Progenitor cell of endocrine pancreas (in vitro differentiated cells): ENCODE measurements at places on chromosomes 7 and 10. TPM values are rescaled to one million over a fixed set of nuclear protein-coding genes. Genes with fewer than 3 reads are reported as not detected.
A peak's percentile ranks its signal among the peaks of the same experiment; 100 is the strongest.

Gene IKZF5
- 11.6 and 14.6 TPM in 2 replicates for total RNA-seq

GRCh38 chr7:111900283-111900682, 305.9 kb downstream of the DOCK4 start:
- no peak overlapping the region for H3K4me3 ChIP-seq
- H3K27me3 ChIP-seq: no peaks in the 10 kb centered on the region
- H3K4me1 ChIP-seq: peaks cover 13% of the 10 kb centered on the region
- DNase-seq: no peak
- H3K27ac ChIP-seq: no peak overlapping the region

DNA sequence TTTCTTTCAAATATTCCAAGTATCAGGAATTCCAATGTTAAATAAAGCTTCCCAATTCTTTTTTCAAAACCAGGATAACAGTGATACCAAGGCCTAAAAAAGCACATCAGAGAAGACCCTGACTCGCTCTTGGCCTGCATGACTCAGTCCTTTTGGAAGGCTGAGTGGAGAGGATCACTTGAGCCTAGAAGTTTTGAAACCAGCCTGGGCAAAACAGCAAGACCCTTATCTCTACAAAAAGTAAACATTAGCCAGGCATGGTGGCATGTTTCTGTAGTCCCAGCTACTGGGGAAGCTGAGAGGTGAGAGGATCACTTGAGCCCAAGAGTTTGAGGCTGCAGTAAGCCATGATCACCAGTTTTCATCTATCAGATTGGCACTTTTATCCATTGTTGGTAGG, 18.7 kb downstream of the NFE2L3 start:
- no peak for DNase-seq
- peaks cover 14% of the 10 kb centered on the region for H3K36me3 ChIP-seq
- H3K27ac ChIP-seq: no peak overlapping the region
- no peaks in the 10 kb centered on the region for H3K27me3 ChIP-seq

Gene KLF14
- total RNA-seq: 0.09 and 0.14 TPM in 2 replicates

- DNase-seq: no peak
- peak overlapping the region; percentile 35 for H3K27ac ChIP-seq
- peaks cover 36% of the 10 kb centered on the region for H3K4me1 ChIP-seq
These were observed 37.5 kb downstream of the NT5C2 start for GRCh38 chr10:103155471-103156085.

DNA sequence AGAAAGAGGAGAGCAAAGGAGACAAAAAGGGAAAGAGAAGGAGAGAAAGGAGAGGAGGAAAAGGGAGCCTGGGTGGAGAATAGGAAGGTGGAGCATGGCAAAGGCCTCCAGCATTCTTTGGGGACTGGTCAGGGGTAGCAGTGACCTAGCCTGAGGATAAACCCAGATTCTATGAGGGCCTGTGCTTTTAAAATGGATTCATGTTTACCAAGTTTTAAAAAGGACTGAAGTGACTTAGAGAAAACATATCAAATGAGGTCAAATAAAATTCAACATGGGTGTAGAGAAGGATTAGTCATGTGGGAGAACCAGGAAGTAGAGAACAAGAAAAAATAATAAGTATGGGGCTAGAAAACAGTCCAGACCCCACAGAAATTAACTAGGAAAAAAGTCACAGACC, 20.7 kb downstream of the CREB3L2 start:
- no peaks in the 10 kb centered on the region for H3K27me3 ChIP-seq
- peaks cover 5% of the 10 kb centered on the region for H3K36me3 ChIP-seq
- H3K4me3 ChIP-seq: no peak overlapping the region
- no peak for DNase-seq
- peaks cover 51% of the 10 kb centered on the region for H3K4me1 ChIP-seq

- no peak for DNase-seq
- peaks cover 28% of the 10 kb centered on the region for H3K27me3 ChIP-seq
- no peak overlapping the region for H3K27ac ChIP-seq
- H3K36me3 ChIP-seq: no peaks in the 10 kb centered on the region
- no peak overlapping the region for H3K4me3 ChIP-seq
These were observed 4.8 kb upstream of the CAMK1D start for GRCh38 chr10:12344375-12345110.

DNA sequence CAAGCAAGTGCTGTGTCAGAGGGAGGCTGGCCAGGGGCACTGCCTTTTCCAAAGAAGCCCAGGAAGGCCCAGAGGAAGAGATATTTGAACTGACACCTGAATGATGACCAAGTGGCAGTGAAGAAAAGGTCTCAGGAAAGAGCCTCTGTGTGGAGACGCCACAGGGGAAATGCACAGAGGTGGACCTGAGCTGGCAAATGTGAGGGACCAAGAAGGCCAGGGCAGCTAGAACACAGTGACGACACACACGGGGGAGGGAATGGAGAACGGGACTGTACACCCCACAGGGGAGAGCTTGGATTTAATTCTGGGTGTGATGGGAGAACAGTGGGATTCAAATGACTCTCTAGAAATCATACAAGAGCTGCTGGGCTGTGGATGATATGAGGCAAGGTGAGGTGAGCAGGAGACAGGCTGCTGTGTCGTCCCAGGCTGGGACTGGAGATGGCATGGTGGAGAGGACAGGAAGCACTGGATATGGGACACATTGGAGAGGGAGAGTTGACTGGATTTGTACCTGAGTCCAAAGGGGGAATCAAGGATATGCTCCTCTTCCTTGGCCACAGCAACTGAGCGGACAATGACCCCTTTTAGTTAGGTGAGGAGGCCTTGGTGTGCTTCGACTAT, 84.2 kb upstream of the DDC start:
- H3K4me1 ChIP-seq: peaks cover 7% of the 10 kb centered on the region
- H3K4me3 ChIP-seq: no peak overlapping the region
- peaks cover 23% of the 10 kb centered on the region for H3K36me3 ChIP-seq
- H3K27me3 ChIP-seq: no peaks in the 10 kb centered on the region

DNA sequence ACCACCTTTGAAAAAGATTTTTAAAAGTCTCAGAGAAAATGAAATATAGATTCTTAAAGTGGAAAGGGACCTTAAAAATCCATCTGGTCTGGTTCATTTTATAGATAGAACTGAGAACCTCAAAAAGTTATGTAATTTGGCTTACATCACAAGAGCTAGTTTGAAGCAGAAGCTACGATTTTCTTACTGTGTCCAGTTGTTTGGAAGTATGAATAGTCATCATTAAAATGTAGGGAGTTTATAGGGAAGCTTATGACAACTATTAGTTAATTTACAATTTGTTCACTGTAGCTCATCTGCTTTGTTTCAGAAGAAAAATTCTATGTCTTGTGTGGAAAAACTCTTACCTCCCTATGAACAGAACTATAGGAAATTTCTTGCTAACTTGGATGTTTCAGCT, 26.9 kb downstream of the ZEB1 start:
- no peaks in the 10 kb centered on the region for H3K27me3 ChIP-seq
- H3K27ac ChIP-seq: no peak overlapping the region
- no peaks in the 10 kb centered on the region for H3K36me3 ChIP-seq

- H3K4me1 ChIP-seq: peaks cover 13% of the 10 kb centered on the region
- DNase-seq: no peak
- no peak overlapping the region for H3K27ac ChIP-seq
- H3K36me3 ChIP-seq: no peaks in the 10 kb centered on the region
These were observed 195.0 kb downstream of the GPR37 start for GRCh38 chr7:124570558-124570957.

DNA sequence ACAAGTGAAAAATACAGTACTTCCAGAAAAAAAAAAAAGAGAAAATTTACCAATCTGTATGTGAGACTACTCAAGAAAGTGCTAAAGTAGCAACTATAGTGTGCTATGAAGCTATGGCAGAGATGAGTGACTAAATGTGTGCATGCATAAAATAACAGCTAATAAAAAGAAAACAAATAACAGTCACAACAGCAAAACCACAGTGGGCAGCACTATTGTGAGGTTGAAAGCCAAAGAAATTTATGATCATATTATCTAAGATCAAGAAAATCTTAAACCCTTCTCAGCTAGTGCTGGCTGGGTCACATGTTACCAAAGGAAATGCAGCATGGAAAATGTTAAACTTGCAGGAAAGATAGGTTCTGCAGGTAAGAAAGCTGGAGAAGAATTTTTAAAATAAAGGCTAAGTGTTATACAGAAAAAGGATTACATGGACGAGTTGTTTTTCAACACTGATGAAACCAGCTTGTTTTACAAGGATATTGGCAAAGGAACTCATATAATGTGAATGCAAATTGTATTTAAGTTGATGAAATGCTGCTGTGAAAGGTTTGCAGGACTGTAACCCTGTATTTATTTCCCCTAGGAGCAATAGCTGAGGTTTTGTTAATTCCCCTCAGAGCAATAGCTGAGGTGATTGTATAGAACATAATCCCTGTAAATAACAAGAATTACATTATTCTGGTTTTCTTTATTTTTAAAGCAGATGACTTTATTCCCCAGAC, 15.6 kb upstream of the OR2A5 start:
- H3K4me1 ChIP-seq: peaks cover 8% of the 10 kb centered on the region
- no peak for DNase-seq
- H3K27ac ChIP-seq: no peak overlapping the region
- H3K36me3 ChIP-seq: no peaks in the 10 kb centered on the region
- H3K27me3 ChIP-seq: no peaks in the 10 kb centered on the region
- H3K4me3 ChIP-seq: no peak overlapping the region

Gene FEZF1
- total RNA-seq: not detected in 2 replicates

Gene METTL27
- total RNA-seq: 13.3 and 13.5 TPM in 2 replicates

GRCh38 chr10:84798312-84798711, 469.9 kb downstream of the CCSER2 start:
- DNase-seq: no peak
- H3K4me3 ChIP-seq: no peak overlapping the region
- H3K27ac ChIP-seq: no peak overlapping the region
- H3K27me3 ChIP-seq: peaks cover 7% of the 10 kb centered on the region
- H3K4me1 ChIP-seq: peaks cover 3% of the 10 kb centered on the region
- H3K36me3 ChIP-seq: no peaks in the 10 kb centered on the region

Gene APBB1IP
- 0.24 and 0.38 TPM in 2 replicates for total RNA-seq

DNA sequence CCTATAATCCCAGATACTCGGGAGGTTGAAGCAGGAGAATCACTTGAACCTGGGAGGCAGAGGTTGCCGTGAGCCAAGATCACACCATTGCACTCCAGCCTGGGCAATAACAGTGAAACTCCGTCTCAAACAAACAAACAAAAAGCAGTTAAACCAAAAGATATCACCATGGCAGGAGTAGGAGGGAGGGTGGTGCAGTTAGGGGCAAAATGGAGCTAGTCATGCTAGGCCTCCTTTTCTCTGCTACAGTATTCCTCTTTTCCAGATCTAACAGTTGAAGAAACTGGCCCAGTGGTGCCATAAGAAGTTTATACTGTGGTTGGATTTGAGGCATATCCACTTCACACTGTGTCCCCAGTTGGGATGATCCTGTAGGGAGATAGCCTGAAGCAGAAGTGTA, 261.6 kb downstream of the SKIDA1 start:
- H3K4me1 ChIP-seq: no peaks in the 10 kb centered on the region
- H3K4me3 ChIP-seq: no peak overlapping the region
- H3K36me3 ChIP-seq: no peaks in the 10 kb centered on the region
- H3K27ac ChIP-seq: no peak overlapping the region

Gene CH25H
- not detected in 2 replicates for total RNA-seq

- H3K27ac ChIP-seq: no peak overlapping the region
- no peak for DNase-seq
These were observed 97.7 kb upstream of the TCF7L2 start for GRCh38 chr10:112852306-112852705.

Gene ZC3HAV1L
- total RNA-seq: 16.5 and 18.2 TPM in 2 replicates

DNA sequence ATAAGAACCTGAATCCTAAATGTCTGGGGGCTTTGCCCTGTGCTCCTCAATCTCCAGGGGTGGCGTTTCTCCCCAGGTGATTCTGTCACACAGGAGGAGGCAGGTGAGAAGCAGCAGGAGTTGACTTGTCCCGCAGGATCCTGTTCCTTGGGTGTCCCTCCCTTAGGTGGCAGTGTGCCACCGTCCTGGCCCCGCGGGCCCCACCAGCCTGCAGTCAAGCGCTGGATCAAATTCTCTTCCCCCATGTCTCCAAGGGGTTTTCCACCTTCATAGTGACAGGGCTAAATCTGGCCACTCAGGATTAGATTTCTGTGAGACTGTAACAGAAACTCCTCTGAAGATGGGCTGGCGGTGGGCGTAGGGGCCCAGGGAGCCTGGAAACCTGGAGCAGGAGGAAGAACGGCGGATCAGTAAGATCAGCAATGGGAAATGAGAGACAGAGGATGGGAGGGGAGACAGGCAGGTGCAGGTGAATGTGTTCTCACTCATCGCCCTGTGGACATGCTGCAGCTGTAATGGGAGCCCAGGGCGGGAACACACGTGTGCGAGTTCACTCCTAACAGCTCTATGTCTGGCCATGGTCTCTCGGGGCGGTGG, 329.2 kb upstream of the COBL start:
- H3K36me3 ChIP-seq: no peaks in the 10 kb centered on the region
- DNase-seq: no peak
- no peak overlapping the region for H3K4me3 ChIP-seq

Gene ZNF365
- not detected in 2 replicates for total RNA-seq

DNA sequence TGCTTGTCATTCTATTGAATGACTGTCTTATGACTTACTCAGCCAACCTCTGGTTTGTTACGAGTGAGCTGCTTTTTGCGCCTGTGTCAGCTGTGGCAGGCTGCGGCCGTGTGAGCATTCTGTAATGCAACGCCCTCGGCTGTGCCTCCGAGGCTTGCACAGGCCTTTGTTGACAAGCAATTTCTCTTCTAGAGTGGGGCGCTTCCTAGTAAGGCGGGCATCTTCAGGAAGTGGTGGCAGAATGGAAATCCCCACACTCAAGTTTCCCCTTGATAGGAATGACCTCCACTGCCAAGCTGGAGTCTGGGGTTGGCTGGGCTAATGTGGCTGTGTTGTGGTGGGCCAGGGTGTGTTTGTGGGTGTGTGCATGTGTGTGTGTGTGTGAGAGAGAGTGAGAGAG, 20.2 kb upstream of the TMEM178B start:
- no peaks in the 10 kb centered on the region for H3K27me3 ChIP-seq
- no peaks in the 10 kb centered on the region for H3K4me1 ChIP-seq
- H3K36me3 ChIP-seq: no peaks in the 10 kb centered on the region

Gene TSPAN12
- total RNA-seq: 23.2 and 25.3 TPM in 2 replicates

Gene SCIN
- total RNA-seq: 0.10 and 0.47 TPM in 2 replicates

DNA sequence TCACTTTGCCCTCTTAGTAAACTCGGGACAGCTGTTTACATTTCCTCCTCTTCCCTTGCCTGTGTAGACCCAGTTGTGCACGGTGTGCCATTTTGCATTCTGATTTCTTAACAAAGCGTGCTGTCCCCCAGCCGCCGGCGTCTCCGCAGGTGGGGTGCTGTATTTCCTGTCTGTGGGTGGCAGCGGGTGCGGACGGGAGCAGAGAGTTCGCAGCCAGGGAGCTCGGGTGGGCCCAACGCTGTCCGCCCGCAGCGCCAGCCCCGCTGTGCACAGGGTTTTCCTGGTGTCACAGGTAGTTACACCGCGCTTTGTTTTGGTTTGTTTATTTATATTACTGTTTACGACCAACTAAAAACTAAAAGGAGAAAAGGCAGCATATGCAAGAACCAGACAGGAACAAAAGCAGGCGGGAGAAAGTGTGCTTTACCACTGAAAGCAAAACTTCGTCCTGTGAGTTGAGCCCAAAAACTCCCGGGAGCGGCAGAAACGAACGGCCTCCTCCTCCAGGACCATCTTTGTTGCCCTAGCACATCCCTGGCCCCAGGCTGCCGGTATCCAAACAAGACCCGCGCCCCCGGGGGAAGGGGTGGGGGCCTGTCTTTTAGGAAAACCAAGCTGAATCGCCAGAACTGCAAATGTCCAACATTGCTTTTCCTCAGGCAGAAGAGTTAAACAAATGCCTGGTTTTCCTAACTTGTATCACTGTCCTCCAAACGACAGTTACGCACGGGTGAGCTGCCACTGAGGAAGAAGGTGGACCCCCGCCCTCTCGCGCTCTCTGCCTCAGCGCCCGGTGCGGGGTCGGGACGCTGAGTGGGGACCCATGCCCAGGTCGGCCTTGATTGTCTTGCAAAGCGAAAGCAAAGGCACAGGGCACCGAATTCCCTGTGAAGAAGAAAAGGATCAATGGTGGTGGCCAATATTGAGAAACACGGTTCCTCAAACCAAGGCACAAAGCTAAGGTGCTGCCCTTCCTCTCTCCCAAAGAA, 45.9 kb upstream of the DRGX start:
- no peak overlapping the region for H3K27ac ChIP-seq
- DNase-seq: no peak
- no peaks in the 10 kb centered on the region for H3K4me1 ChIP-seq
- no peaks in the 10 kb centered on the region for H3K36me3 ChIP-seq
- no peak overlapping the region for H3K4me3 ChIP-seq

Gene BMPER
- 0.36 and 0.69 TPM in 2 replicates for total RNA-seq
